Non-pigmented ciliary epithelial cell (primary cell): ENCODE measurements at places on chromosomes 2 and 18.

GRCh38 chr18:11146238-11146946, 3.0 kb downstream of the PIEZO2 start:
- no peak for DNase-seq

GRCh38 chr2:198465970-198466369, 661.6 kb downstream of the PLCL1 start:
- DNase-seq: no peak

- DNase-seq: no peak
These were observed 9.0 kb downstream of the UGP2 start for GRCh38 chr2:63850649-63851048.

- peak; percentile 85 for DNase-seq
These were observed 573.3 kb downstream of the LRP1B start for GRCh38 chr2:141557329-141558095.

- no peak for DNase-seq
These were observed 86.0 kb downstream of the TAF4B start for GRCh38 chr18:26312199-26312598.

GRCh38 chr2:54979321-54980044, 70.8 kb downstream of the RTN4 start:
- DNase-seq: no peak

- DNase-seq: peak; percentile 2
These were observed 158.2 kb upstream of the CRIM1 start for GRCh38 chr2:36197181-36197971.

DNA sequence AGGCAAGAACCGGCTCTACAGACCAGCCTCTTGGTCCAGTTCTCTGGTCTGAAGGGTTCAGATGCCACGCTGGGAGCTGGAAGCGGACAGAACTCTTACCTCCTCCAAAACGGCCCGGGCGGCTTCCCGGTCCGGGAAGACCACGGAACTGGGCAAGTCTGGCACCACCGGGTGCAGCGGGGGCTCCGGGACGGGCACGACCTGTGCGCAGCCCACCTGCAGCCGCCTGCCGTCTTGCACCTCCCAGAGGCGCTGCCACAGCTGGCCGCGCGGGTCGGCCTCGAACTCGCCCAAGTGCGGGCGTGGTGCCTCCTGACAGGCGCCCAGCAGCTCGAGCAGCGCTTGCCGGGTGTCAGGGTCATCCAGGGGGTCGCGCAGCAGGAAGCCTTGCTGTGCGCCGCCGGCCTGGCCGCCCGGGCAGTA, 773 bp downstream of the CMPK2 start:
- DNase-seq: no peak

DNA sequence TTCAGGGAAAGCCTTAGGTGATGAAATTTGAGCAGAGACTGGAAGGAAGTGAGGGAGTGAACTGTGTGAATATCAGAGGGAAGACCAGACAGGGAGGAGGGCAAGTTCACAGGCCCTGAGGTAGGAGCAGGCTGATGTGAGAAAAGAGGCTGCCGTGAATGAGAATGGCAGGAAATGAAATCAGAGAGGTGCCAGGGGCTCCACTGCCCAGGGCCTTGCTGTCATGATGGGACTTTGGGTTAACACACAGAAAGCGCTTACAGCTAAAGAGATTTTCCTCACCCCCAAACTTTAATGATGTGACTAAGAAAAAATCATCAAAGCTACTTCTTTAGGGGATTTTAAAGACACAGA, 53.8 kb downstream of the MARCHF4 start:
- DNase-seq: no peak

- no peak for DNase-seq
These were observed 61.6 kb upstream of the SNTG2 start for GRCh38 chr2:888906-889566.

GRCh38 chr2:206408323-206409320, 34.7 kb upstream of the ADAM23 start:
- no peak for DNase-seq

DNA sequence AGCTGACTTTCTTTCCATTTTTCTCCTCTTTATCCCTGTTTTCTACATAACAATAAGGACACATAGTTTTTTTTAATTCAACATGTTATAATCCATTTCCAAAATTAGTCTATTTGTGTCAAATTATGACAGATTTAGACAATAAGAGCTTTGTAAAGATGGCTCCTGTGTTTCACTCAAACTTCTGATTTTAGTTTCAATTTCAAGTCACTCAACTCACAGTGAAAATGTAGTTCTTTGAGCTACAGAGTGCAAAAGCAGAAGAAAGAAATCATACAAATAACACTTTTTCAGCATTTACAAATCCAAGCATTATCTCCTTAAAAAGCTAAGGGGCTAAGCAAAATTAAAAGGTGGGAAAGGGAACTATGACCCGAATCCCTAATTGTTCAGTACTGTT, 340.7 kb upstream of the TRIB2 start:
- no peak for DNase-seq

DNA sequence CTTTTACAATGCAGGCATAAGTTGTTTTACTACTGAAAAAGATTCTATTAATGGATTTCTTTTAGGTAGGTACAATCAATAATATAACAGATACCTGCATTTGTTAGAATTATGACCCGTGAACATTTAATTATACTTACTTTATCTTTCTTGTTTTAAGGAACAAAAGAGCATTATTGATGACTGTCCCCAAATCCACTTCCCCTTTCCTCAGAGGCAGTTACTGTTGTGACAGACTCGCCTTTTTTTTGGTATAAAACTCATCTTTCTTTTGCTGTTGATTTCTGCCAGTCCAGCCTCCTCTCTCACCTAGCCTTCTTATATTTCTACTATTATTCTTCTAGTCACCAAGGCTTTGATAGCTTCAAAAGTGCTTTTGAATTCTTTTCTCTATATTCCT, 12.1 kb downstream of the ACTR3 start:
- DNase-seq: no peak

GRCh38 chr2:96860065-96861029, 2.5 kb upstream of the ANKRD39 start:
- no peak for DNase-seq

DNA sequence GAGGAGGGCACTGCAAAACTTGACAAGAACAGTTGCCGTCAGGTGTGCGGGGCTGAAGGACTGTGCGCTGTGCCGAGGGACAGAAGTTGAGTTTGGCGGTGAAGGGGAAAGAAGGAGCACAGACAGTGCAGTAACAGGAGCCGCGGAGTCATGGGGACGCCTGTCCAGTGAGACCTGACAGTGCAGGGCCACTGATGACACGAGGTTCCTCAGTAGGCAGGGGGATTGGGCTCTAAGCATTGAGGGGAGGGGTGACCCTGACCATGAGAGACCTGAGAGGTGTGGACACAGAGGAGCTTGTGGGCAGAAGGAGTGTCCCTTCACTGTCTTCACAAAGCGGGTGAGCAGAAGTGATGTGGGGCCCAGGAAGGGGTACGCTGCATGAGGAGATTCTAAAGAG, 104.8 kb downstream of the MTCL1 start:
- DNase-seq: no peak

DNA sequence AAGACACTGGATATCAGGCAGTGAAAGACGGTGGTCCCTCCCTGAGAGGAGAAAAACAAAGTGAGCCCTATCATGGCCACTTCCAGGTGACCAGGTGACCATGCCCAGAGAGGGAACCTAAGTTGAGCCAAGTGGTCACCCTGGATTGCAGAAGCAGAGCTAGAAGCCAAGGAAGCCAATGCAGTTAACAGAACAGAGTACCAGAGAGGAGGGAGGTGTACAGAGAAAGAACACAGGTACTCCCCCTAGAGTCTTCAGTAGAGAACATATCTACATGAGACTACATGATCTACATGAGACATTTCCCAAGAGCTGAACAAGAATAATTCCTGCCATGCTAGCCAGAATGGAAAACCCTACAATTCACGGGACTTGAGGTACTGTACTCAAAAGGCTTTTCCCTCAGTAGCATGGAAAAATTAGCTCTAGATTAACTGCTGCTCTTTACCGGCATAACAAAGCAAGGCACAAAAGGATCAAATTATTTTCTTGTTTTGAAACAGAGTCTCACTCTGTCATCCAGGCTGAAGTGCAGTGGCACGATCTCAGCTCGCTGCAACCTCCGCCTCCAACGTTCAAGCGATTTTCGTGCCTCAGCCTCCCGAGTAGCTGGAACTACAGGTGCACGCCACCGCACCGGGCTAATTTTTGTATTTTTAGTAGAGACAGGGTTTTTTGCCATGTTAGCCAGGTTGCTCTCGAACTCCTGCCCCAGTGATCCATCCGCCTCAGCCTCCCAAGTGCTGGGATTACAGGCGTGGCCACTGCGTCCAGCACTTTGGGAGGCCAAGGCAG, 23.5 kb downstream of the ROCK2 start:
- DNase-seq: no peak

- no peak for DNase-seq
These were observed 36.6 kb upstream of the SKOR2 start for GRCh38 chr18:47287911-47288585.

DNA sequence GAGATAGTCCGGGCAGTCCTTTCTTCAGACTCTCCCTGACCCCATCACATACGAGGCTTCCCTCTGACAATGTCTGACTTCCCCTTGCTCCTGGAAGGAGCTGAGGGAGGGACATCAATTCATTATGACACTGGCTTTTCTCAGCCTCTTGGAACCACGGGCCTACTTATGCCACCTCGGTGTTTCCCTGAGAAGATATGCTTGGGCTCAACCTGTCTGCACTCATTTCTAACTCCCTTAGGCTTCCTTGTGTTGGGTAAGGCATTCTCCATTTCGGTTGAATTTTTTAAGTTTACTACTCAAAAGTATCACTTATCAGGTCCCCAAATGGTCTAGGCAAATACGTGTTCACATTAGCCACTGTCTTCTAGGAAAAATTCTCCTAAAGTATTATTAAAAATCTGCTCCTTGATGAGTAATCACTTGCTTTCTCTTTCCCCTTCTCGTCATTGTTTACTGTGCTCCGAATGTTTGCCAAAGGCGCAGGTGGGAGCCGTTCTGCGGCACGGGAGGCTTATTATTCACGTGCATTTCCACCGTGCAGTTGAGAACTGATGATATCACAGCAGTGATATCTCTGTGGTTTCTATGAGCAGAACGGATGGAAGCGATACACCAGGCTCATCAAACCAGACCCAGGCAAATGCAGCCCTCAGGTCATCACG, 33.1 kb downstream of the ARL4C start:
- DNase-seq: no peak

- DNase-seq: no peak
These were observed 53.3 kb downstream of the TNS1 start for GRCh38 chr2:217949447-217949846.

DNA sequence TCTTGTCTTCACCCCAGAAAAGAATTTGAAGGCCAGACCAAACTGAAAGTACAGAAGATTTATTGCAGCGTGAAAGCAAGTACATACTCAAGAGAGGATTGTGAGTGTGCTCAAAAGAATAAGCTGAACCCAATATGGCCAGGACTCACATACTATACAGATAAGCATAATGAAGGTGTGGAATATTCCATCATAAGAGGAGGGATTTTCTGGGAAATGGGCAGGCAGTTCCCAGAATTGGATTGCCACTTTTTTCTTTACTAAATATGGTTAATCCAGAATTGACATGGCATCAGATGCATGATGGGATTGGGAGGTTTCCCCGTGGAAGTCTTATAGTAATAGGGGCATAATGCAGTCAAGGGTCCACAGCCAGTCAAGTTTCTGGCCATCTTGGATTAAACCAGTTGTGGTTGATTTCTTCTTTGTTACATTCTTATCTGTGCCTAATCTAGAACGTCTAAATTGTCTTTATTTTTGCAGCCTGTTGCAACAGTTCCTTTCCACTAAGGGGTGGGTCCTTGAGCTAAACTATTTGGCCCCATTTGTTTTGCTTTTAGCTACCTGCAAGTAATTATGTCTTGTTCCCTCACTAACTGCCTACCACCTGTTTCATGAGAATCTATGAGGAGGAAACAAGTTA, 9.0 kb downstream of the SP140L start:
- DNase-seq: no peak

- DNase-seq: no peak
These were observed 2.0 kb downstream of the NPPC start for GRCh38 chr2:231923951-231924888.

- no peak for DNase-seq
These were observed 168.1 kb upstream of the TACR1 start for GRCh38 chr2:75367401-75367800.

DNA sequence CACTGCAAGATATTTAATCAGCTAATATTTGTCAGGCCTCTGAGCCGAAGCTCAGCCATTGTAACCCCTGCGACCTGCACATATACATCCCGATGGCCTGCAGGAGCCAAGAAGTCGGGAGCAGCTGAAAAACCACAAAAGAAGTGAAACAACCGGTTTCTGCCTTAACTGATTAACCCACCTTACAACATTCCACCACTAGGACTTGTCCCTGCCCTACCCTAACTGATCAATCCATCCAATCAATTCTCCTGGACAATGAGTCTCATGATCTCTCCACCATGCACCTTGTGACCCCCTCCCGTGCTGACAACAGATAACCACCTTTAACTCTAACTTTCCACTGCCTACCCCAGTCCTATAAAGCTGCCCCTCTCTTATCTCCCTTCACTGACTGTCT, 945.4 kb upstream of the GYPC start:
- DNase-seq: no peak

DNA sequence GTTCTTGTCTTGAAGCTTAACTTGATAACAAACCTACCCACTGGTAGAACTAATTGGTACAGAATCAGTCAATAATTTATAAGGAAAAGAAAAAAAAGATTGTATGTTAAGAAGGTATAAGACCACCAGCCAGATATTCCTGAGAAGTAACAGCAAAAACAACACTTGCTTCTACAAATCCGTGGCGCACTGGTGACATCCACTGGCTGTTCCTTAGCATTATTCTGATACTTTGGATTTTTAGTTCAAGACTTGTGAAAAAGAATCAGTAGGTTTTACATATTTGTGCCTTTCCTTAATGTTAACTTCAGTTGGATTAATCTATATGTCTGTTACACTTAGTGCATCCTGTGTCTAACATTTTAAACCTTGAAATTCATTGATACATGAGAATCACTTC, 141.8 kb downstream of the GRB14 start:
- no peak for DNase-seq
